M059J (cell line): ENCODE measurements at places on chromosomes 5 and 9.

DNA sequence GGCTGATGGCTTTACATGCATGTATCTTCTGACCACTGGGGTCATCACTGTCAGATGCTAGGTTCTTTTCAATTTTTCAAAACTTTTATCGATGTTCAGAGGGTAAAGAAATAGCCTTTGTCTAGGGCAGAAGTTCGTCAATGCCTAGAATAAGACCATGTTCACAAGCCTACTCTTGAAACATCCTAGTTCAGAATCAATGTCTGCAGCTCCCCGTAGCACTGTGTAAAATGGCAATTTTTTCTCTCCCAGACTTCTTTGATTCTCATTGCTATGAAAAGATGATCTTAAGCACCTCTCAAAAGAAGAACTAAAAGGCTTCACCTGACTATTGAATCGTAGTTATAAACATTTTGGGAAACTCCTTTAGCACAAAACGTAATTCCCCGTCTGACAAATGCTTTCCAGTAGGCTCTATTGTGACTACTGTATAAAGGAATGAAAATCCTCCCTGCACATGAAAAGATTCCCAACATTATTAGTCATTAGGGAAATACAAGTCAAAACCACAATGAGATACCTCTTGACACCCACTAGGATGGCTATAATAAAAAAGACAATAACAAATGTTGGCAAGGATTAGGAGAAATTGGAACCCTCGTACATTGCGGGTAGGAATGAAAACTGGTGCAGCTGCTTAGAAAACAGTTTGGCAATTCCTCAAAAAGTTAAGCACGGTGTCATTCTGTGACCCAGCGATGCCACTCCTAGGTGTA, 263.5 kb downstream of the ARHGAP26 start:
- peak; percentile 95 for DNase-seq

- peak; percentile 22 for DNase-seq
These were observed 26.4 kb upstream of the ARHGAP26 start for GRCh38 chr5:142743592-142744441.

DNA sequence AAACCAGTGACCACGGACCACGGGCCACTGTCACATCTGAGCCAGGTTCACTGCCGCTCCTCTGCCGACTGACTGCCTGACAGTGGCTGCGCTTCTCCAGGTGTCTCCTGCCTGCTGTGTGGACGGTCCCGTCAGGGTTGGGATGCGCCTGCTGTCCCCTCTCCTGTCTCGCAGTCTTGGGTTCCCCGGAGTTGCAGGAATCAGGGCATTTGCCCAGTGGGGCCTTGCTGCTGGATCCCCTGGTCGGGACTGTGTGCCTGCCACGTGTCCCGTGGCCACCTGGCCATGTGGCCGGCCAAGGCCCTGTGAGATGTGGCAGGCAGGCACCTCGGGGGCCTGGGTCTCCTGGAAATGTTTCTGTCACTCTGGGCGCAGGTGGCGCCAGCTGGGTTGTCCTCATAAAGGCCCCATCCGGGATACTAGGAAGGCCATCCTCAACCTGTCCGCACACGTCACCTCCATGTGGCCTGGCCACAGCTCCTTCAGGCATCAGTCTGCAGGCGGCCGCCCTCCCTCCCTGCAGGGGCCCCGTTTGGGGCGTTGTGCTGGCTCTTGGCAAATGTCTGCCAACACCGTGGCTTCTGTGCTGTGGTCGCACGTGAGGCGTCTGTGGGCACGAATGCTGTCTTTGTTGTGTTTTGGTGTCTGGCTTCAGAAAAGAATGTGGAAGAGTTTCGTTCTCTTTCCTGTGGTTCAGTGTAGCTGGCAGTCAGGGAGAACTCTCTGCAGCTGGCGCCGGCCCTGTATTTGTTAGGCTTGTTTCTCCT, 6.4 kb upstream of the TOR4A start:
- DNase-seq, result no peak

DNA sequence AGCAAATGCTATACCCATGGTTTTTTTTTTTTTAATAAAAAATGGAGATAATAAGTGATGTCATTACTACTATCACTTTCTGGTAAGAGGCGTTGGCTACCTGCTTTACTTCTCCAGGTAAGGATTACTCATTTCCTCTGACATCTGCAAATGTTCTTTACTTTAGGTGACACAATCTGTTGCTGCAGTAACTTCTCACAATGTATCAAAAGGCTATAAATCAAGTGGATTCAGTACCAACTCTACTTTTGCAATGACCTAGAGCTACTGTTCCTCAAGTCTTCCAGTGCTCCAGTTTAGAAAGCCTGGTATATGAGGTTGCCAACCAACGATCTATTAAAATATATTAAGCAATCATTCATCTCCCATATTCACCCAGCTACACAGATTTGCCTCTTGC, 129.1 kb downstream of the PLK2 start:
- no peak for DNase-seq

- DNase-seq, result no peak
These were observed 179.6 kb downstream of the GNAQ start for GRCh38 chr9:77851882-77852595.

- DNase-seq, result no peak
These were observed 70.6 kb downstream of the MAST4 start for GRCh38 chr5:66666778-66667177.

DNA sequence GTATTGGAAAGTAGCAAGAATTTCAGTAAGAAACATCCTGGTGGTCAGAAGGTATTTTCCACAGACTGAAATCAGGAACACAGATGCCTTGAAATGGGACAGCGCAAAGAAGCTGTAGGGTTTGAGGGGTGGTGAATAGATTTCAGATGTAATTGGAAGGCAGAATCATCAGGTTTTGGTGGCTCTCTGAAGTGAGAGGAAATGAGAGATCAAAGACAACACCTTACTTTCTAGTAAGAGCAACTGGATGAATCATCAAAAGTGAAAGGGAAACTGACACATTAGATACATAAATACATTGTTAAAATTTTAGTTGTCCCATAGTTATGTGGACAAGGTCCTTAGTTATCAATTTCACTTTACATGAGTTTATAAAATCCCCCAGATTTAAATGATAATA, 188.2 kb upstream of the SLC27A6 start:
- DNase-seq, result no peak

DNA sequence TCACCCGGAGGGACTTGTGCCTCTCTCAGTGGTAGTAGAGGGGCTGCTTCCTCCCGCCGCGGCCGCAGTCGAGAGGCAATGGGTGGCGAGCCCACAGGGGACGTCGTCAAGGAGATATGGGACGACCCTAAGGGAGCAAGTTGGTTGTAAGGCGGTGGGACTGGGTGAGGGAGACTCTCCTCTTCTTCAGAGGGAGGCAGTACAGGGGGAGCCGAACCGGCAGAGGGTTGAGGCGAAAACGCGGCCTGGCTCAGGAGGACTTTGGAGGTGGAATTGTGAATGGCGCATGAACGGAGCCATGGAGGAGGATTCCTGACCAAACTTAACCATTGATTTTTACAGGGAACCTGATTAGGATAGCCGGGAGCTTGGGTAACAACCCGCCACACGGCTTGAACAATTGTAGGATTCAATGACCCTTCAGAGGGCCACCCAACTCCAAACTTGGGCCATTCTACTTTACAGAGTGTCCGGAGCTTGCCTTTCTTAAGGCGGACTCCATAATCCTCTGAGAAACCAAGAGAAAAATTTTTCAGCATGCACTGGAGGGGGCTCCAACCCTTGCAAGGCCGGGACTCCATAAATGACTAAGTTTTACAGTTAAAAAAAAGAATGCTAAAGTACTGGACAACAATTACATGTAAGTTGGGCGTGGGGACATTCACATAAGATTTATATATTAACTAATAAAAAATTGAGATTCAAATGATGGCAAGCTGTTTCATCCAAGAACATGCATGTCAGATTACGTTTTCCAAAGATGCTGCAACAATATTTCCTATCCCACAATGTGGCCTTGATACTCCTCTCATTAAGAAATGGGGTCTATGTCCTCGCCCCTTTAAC, 19.4 kb upstream of the RHOBTB3 start:
- DNase-seq, result no peak

DNA sequence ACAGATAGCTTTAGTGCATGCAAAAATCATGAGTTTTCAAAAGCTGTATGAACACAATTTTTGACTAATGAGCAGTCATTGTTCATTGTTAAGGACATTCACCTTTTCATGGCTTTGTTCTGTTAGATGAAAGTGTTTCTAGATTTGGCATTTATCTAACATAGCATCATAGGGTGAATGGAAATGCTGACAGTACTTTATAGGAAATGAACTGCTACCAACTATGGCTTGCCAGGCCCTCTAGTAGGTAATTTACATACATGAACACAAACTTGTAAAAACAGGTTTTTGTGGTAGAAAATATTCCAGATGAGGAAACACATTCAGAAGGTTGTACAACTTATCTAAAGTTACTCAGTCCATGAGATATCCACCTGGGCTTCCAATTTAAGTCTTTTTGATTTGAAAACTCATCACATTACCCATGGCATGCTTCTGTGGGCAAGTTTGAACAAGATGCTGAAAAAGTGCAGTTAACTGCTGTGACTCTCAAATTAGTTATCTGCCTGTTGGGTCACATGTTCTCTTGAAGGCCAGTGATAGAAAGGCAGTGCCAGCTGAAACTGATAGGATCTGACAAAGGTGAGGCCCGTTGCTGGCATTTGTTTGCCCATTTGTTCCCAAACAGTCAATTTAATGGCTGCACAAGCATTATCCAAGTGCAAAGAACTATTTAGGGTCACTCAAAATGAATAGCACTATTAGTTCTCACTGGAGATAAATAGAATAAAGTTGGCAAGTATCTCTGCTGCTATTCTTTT, 399.1 kb downstream of the MAN2A1 start:
- DNase-seq, result no peak

DNA sequence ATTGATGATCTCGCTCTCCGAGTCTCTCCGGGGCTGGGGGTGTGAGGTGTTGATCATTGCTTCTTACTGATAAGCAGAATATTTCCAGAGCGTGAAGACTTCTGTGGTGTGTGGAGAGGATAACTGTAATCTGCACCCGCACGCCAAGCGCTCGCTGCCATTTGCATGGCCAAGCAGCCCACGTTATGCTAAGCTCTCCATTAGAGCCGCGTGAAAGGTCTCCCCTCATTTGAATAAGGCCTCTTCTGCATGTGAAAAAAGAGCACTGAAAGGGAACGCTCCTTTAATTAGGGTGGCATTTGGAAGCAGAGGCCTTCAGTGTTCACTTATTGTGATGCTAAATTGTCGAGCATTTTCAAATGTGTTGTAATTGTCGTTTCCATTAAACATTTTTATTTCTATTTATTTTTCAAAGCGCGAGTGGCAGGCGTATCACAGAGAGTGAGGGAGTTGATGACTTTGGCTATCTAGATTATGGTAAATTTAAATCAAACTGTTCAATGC, 163.6 kb upstream of the IRX2 start:
- DNase-seq, result no peak

DNA sequence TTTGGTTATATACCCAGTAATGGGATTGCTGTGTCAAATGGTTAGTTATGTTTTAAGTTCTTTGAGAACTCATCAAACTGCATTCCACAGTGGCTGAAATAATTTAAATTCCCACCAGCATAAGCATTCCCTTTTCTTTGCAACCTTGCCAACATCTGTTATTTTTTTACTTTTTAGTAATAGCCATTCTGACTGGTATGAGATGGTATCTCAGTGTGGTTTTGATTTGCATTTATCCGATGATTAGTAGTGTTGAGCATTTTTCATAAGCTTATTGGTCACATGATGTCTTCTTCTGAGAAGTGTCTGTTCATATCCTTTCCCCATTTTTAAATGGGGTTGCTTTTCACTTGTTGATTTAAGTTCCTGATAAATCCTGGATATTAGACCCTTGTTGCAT, 435.7 kb upstream of the RIOK2 start:
- DNase-seq, result peak; percentile 41

DNA sequence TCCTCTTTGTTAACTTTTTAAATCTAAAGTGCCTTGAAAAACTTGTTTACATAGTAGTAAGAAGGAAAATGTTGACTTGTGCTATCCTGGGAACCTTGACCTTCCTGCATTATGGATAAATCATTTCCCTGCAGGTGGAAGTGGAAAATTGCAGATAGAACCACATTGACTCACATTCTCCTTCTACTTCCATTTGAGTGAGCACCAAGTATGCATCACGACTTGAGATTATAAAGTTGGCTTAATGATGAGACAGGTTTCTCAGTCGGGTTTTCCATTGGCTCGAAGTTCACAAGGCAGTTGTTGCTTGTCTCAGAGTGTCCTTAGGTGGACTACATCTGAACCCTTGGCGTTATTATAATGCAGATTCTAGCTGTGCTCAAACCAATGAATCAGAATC, 39.9 kb downstream of the DOCK8 start:
- DNase-seq, result peak; percentile 72

DNA sequence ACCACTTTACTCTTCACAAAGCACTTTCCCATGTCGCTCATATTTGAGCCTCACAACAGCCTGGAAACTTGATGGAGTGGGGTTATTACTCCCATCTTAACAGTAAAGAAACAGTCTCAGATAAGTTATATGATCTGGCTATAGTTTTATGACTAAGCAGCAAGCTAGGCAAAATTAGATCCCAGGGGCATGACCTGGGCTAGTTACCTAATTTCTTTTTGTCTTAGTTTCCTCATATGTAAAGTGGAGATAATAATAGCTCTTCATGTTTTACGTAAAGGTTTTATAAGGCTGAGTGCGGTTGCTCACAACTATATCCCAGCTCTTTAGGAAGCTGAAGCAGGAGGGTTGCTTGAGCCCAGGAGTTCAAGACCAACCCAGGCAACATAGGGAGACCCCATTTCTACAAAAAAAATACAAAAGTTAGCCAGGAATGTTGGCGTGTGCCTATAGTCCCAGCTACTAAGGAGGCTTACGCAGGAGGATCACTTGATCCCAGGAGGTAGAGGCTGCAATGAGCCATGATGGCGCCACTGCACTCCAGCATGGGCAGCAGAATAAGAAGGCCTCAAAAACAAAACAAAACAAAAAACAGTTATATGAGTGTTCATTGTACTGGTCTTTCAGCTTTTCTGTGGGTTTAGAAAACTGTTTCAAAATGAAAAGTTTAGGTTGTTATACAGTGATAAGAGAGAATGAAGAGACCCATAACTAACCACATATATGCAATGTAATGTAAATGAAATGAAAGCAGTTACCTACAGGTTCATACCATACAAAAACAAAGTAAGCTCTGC, 6.5 kb upstream of the PLIN2 start:
- DNase-seq, result no peak

- no peak for DNase-seq
These were observed 8.5 kb downstream of the GRHPR start for GRCh38 chr9:37430841-37431597.

GRCh38 chr9:110198357-110198756, 9.6 kb downstream of the C9orf152 start:
- DNase-seq, result no peak

GRCh38 chr9:121745396-121745695, 93.9 kb downstream of the DAB2IP start:
- DNase-seq, result no peak

GRCh38 chr9:100577776-100578448, at the start of gene CAVIN4:
TSS of gene CAVIN4 (plus strand) at chr9:100578079. CDS start at chr9:100578144, 65 bp downstream.
- DNase-seq, result no peak

- no peak for DNase-seq
These were observed 144.5 kb upstream of the SEMA6A start for GRCh38 chr5:116719106-116719505.
